CD4-positive, alpha-beta T cell treated with Interleukin-10 for 1 hour (primary cell): ENCODE measurements at places on chromosomes 16 and 17.

DNA sequence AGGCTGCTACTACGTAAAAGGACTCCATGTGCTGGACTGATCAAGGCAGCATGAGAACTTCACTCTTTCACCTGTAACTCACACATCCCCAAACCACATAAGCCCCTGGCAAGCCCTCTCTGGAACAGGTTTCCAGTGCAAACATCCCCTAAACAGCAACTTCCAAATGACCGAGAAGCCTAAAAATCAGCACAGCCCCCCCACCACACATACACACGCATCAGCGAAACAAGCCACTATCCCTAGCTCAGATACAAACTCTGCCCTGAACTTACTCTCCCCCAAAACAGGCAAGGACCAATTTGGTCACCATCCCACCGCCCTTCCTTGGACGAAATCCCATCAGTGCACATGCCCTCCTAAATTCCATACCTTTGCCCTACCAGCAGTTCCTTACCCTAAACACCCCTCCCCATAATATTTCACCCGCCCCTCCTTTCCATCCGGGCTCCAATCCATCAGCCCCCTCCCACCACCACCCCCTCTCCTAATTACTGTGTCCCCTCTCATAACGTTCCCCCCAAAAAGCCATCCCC is 735 bp downstream of the LSM12 start:
- DNase-seq = peak; percentile 23

- DNase-seq = no peak
Observed at GRCh38 chr16:68257251-68257905, 6.9 kb upstream of the SLC7A6 start.

DNA sequence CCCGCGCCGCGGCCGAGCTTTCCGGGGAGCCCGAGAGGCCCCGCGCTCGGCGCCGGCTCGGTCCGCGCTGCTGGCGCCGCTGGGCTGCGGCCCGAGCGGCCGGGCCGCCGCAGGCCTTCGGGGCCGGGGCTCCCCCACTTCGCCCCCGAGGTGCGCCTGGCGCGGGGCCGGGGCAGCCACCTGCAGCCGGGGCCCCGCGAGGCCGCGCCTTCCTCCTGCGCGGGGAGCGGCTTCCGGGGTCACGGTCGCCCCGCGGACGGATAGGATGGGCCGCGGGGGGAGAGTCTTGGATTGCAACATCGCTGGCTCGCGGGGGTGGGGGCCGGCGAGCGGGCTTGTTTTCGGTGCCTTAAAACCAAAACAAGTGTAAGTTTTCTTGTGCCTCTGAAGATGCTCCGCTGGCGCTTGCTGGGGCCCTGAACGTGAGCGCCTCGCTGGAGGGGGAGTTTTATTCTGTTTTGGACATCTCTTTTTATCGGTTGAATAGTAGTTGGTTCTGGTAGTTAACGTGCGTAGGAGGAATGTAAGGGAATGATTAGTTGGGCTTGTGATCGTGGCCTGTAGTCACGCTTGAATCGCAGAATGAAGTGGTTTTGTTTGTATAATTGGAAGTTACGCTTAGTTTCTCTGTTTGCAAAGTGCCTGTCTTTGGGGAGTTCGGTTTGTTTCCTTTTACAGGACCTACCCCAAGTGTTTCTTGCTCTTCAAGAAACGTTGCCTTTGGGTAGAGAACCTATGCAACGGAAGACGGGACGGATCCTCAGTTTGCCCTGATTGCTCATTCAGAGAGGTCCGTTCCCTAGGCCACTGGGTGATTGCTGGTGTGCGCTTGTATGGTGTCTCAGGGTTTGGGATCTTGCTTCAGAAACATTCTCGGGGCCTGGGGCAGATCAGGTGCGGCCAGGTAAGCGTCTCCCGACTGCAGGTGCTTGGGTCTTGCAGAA is 724 bp downstream of the UBE2I start:
- DNase-seq = peak; percentile 69

DNA sequence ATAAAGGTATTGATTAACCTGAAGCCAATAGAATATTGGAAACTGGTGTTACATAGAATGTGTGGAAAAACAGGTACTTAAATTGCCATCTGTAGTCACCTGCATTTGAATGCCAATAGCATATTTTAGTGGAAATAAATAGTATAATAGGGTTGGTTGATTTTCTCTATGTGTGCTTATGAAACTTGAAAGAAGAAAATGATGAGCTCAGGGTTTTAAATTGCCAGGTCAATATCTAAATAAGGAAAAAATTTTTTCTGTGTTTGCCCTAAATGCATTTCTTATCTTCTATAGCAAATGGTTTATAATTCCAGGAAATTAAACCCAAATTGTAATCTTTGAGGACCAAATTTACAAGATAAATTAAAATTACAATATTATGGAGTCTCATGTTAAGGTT is 626.6 kb downstream of the CDH8 start:
- no peak for DNase-seq

GRCh38 chr17:79132271-79133064 is 57.8 kb downstream of the ENGASE start:
- DNase-seq = no peak

GRCh38 chr17:42803074-42803883 is 4.6 kb downstream of the CNTD1 start:
- no peak for DNase-seq

DNA sequence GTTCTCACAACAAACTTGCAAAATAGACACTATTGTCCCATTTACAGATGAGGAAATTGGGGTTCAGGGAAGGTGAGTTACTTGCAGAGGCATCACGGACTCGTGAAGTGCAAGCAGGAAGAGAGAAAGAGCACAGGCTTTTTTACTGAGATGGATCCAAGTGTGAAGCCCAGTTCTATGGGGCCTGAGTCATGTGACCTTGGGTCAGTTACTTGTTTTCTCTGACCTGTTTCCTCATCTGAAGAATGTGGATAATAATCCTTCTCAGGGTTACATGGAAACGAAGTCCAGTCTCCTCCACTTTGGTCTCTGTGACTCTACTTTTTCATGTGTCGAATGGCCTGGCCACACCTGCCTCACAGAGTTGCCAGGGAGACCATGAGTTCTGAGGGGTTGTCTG is 134.4 kb downstream of the SPACA3 start:
- no peak for DNase-seq

- DNase-seq = no peak
Observed at GRCh38 chr17:32298298-32298697, 32.7 kb downstream of the RHBDL3 start.
